ENCODE measurements at places on chromosomes 2 and 18.

GRCh38 chr2:98656800-98657199 lies 48.4 kb downstream of the UNC50 start:
- no peak for DNase-seq

DNA sequence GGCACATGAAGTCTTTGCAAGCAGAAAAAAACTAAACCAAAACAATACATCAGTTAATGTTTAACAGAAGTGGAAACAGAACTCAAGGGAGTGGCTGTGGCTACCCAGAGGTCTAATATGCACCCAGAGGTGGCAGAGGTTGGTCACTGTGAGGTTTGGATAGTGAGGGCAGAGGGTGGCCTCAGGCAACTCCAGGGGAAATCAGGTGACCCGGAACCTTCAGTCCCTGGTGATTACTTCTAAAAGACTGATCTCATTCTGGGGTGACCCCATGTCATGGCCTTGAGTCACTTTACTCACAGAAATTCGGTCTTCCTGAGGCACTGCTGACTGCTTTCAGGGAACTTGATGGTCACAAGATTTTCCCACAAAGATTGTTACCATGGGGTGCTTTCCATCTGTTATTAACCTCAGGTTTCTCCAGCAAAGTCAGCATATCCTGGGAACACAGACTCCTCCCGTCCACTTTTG lies 99.4 kb downstream of the TMEM17 start:
- DNase-seq = no peak

DNA sequence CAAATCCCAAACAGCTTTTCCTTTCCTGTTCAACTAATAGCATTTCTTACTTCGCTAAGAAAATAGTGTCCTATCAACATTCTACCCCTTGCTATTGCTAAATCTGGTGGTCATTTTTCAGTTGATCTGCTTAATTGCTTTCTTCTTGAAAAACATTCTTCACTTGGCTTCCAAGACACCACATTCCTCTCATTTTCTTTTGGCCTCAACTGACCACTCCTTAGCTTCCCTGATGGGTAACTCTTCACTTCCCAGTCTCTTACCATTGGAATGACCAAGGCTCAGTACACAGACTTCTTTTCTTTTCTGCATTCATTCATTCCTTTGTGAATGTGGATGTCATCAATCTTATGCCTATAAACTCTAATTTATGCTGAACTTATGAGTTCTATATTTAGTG lies 230.8 kb upstream of the CDH2 start:
- DNase-seq = no peak

- no peak for DNase-seq
These were observed 687.8 kb upstream of the DDX18 start for GRCh38 chr2:117126656-117127055.

GRCh38 chr2:142130111-142131009 lies 456 bp downstream of the LRP1B start:
- DNase-seq = no peak

- no peak for DNase-seq
These were observed 69.8 kb upstream of the TCF4 start for GRCh38 chr18:55657572-55658331.

DNA sequence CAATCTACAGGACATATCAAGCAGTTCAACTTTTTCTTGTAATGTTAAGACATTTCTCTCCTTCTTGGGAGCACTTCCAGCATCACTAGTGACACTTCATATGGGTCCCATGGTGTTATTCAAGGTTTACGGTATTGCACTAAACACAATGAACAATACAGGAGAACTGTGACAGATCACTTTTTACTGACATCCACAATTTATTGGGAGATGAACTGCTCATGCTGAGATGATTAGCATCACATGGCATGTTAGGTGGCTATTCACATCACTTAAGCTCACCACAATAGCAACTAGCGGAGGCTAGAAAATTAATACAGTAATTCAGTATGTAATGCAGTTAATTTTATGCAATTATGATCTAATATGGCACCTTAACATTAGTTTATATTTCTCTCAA lies 264.4 kb downstream of the ERBB4 start:
- no peak for DNase-seq

- no peak for DNase-seq
These were observed 448 bp downstream of the YPEL5 start for GRCh38 chr2:30147196-30147714.

DNA sequence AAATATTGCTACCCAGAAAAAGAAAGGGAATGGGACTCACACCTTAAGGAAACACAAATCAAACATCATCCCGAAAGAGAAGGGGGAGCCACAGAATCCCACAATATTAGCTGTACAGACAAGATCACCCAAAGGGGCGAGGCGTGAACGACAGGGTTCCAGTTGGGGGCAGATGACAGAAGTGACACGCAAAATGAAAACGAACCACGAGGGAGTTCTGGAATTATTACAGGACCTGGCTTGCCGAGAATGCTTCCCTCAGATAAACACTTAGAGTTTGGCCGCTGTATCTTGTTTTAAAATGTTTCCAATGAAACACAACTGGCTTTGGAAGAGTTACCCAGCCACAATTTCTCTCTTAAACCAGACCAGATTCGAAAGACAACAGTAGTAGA lies 60.4 kb downstream of the C2orf76 start:
- no peak for DNase-seq

DNA sequence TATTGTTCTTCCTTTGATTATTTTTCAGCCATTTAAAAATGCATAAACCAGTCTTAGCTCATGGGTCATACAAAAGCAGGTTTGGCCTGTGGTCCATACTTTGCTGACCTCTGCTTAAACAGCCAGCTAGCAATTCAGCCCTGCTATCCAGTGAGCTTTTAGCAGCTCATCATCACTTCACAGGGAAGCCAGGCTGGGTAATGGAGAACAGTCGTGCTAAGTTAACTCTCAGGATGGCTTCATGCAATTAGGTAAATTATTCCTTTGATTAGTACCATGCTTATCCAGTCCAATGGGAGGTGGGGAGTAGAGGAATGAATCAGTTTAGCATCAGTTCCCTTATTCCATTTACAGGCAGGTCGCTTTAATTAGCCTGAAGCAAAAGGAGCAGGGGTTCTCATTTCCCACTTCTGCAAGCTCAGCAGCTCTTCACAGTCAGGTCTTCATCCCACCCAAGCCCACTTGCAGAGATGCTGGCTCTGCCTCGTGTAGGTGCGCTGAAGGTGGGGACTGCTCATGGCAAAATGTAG lies 109.8 kb upstream of the ALPP start:
- no peak for DNase-seq

- DNase-seq = no peak
These were observed 29.4 kb upstream of the TSPYL6 start for GRCh38 chr2:54285451-54285850.

DNA sequence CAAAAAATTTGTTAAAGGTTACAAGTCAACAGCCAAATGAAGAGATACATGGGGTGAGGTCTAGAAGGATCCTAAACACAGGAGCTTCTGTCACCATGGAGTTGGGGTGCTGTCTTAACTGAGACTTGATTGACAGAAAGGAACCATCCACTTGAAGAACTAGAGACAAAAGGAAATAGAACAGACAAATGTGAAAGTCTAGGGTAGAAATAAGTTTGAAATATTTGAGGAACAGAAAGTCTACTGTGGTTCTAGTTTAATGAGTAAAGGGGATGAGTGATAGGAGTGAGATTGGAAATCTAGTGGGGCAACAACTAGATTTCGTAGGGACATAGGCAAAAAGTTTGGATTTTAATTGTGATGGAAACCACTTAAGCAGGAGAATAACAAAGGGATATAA lies 18.7 kb downstream of the RBBP8 start:
- no peak for DNase-seq

- DNase-seq = peak; percentile 26
These were observed 113.7 kb downstream of the B3GNT2 start for GRCh38 chr2:62309465-62310091.

DNA sequence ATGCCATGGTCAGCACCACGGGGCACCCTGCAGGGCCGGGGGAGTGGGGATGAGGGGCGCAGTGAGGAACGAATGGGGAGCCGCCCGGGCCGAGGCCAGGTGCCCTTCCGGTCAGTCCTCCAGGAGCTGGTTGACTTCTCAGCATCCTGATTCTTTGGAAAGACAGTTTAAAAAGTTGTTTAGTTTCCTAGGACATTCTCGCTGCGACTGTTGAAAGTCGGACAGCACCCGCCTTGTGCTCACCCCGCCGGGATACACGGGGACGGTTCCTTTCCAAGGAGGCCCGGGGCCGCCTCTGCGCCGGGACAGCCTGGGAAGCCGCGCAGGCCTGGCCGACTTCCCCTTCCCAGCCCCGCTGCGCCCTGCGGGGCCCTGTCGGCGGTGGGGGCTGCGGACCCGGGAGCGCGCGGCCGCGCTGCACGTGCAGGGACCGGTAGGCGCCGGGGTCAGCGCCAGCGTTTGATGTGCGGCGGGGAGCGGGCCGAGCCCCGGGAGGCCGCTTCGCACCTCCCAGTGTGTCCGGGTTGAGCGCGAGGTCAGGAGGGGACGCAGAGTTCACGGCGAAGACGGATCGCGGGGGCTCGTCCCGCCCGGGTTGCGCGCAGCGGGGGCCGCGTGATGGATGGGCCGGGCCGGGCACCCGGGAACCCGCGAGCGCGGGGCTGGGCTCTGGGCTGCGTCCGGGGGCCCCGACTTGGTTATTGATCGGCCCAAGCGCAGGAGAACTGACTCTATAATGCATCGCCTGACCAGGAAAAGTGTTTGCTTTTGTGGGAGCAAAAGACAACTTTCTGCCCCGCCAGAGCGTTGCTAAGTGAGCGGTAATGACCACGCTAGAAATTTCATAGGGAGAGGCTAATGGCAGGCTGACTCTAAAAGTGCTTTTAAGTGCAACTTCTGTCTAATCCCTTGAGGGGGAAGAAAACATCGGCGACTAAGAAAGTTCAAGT lies 28.0 kb upstream of the SMIM21 start:
- DNase-seq = no peak

GRCh38 chr2:26668856-26669750 lies 23.4 kb upstream of the KCNK3 start:
- no peak for DNase-seq

GRCh38 chr2:8367833-8368232 lies 314.0 kb upstream of the ID2 start:
- no peak for DNase-seq

DNA sequence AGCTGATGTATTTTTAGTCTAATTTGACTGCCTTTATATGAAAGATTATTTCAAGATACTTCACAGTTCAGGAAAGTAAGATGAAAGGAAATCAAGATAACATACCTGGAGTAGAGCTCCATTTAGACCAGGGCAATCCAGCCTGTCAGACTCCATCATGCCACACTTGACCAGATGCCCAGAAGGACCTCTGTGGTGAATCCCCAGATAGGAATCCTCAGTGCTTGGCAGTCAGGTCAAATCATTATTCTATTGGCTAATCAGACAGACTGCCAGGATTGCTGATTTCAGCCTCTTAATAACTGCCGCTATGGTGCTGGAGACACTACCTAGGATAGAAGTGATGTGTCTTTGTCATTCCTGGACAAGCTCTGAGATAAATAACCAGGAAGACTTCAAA lies 404.2 kb downstream of the STK39 start:
- no peak for DNase-seq

GRCh38 chr2:236694146-236694888 lies 124.7 kb downstream of the ACKR3 start:
- no peak for DNase-seq

- no peak for DNase-seq
These were observed 90.6 kb upstream of the ARL4C start for GRCh38 chr2:234587341-234588053.

GRCh38 chr2:54570925-54571694 lies 115.0 kb downstream of the SPTBN1 start:
- DNase-seq = peak; percentile 51

DNA sequence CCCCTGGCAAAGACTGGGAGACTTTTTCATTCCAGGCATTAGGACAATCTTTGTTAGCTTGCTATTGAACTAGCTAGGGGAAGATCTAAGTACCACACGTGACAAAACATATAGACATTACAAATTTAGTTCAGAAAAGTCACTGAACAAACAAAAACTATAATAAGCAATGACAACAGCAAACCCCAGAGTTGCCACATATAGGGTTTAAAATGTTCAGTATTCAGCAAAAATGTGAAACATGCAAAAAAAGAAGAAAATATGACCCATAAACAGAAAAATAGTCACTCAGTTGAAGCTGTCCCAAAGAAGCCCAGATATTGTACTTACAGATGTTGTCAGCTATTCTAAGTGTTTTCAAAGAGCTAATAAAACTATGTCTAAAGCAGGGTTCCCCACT lies 431.1 kb upstream of the CDH2 start:
- no peak for DNase-seq

DNA sequence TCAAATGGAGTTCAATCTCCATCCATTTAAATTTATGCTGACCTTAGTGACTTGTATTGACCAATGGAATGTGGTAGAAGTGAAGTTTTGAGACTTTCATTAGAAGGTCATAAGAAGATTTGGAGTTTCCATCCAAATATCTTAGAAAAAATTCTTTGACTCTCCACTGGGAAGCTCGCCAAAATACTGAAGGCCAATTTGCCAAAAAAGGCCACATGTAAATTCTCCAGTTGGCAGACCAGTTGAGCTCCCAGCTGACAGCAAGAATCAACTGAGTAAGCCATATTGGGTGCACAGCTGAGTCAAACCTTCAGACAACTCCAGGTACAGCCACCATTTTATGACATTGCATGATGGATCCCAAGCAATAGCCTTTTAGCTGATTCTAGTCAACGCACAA lies 228.3 kb upstream of the SETBP1 start:
- DNase-seq = no peak

- DNase-seq = no peak
These were observed 404.7 kb upstream of the CDH2 start for GRCh38 chr18:28581521-28582071.

GRCh38 chr2:138564586-138565229 lies 63.1 kb downstream of the SPOPL start:
- no peak for DNase-seq

- DNase-seq = no peak
These were observed 325.2 kb downstream of the OSR1 start for GRCh38 chr2:19033240-19033639.

GRCh38 chr2:203748331-203749126 lies 42.1 kb downstream of the CD28 start:
- no peak for DNase-seq

GRCh38 chr18:34857320-34857719 lies 147.2 kb downstream of the DTNA start:
- DNase-seq = no peak

DNA sequence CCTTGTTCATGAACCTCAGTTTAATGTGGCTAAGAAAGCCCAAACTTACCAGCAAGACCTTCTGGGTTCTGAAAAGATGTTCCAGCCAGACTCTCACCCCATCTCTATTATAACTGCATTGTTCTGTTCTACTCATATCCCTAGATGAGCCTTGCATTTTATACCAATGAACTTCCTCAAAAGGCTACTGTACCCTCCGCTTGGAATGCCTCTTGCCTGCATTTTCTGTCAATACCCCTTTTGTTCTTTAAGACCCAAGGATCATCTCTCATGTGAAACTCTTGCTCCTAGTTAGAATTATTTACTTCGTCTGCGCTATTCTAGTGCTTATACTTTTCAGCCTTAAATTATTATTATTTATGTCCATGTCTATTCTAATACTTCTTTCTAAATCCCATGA lies 181.5 kb downstream of the MYO3B start:
- no peak for DNase-seq

Data from stimulated activated CD4-positive, alpha-beta T cell treated with anti-CD3 and anti-CD28 coated beads, TNF-alpha, amount 100 ng/mL, for 24 hours (primary cell).